ENCODE measurements at places on chromosomes 5 and 9.
A peak's percentile ranks its signal among the peaks of the same experiment; 100 is the strongest.

- no peak for DNase-seq
Measured at GRCh38 chr5:177458912-177459350, 12.3 kb downstream of the PRR7 start.

- DNase-seq: no peak
Measured at GRCh38 chr5:141880961-141881801, 3.0 kb upstream of the PCDH1 start.

DNA sequence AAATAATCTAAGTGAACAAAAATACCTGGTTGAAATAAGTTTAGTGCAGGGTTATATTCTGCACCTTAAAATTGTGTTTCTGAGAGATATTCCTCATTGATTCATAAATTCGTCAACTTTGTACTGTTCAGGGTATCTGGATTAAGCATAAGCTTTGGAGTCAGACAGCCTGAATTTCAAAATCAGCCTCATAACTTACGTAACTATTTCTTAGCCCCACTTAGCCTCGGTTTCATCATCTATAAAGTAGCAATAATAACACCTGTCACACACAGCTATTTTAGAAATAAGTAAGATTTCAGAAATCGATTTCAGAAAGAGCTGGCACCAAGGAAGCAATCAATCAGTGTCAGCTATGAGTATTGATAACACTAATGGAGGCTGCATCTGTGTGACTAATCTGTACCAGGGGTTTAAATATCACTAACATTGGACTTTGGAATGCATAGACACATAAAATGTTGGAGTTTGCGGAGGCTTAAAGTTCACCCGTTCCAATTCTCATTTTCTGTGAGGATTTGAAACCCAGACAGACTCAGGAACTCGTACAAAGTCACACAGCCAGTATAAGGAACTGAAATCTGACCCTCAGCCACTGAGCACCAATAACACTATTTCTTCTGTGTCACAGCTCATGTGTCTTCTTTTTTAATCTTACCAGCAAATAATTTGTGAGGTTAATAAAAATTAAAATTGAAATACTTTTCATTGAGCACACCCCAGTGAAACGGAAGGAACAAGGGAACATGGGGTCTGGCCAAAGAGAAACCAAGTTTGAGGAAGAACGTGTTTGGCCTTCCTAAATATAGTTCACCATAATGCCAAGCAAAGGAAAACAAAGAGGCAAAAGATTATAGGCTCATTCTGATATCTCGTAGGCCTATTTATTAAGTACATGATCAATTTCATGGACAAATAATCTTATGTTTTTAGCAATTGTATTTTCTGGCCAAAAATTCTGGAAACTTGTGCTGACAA, 194.4 kb upstream of the PTGER4 start:
- DNase-seq: no peak

GRCh38 chr5:14685757-14686156, 21.2 kb downstream of the OTULIN start:
- no peak for DNase-seq

- no peak for DNase-seq
Measured at GRCh38 chr9:4600368-4600767, 61.7 kb upstream of the PLPP6 start.

- no peak for DNase-seq
Measured at GRCh38 chr5:162786234-162786633, 651.2 kb upstream of the CCNG1 start.

DNA sequence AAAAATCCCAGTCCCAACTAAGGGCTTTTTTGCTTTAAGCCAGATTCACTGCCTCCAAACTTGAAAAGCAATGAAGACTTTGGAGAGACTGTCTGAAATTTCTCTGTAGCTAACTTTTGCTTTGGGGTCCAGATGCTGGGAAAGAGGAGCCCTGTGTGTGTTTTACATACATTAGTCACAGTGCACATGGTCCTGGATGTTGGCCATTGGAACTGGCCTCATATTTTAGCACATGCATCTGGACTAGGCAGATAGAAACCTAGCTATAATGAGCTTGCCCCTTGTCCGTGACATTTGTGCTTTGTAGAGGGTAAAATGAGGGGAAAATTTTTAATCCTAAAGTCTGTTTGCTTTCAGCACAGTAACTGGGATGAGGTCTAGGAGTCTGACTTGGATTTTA, 421.7 kb downstream of the CDK5RAP2 start:
- no peak for DNase-seq

DNA sequence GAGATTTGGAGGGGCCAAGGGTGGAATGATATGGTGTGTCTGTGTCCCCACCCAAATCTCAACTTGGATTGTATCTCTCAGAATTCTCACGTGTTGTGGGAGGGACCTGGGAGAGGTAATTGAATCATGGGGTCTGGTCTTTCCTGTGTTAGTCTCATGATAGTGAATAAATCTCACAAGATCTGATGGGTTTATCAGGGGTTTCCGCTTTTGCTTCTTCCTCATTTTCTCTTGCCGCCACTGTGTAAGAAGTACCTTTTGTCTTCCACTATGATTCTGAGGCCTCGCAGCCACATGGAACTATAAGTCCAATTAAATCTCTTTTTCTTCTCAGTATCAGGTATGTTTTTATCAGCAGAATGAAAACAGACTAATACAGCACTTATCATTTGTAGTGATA, 29.5 kb upstream of the SPIN1 start:
- no peak for DNase-seq

GRCh38 chr5:95217351-95217750, 67.5 kb downstream of the MCTP1 start:
- no peak for DNase-seq

GRCh38 chr9:110192531-110193261, 15.3 kb downstream of the C9orf152 start:
- no peak for DNase-seq

DNA sequence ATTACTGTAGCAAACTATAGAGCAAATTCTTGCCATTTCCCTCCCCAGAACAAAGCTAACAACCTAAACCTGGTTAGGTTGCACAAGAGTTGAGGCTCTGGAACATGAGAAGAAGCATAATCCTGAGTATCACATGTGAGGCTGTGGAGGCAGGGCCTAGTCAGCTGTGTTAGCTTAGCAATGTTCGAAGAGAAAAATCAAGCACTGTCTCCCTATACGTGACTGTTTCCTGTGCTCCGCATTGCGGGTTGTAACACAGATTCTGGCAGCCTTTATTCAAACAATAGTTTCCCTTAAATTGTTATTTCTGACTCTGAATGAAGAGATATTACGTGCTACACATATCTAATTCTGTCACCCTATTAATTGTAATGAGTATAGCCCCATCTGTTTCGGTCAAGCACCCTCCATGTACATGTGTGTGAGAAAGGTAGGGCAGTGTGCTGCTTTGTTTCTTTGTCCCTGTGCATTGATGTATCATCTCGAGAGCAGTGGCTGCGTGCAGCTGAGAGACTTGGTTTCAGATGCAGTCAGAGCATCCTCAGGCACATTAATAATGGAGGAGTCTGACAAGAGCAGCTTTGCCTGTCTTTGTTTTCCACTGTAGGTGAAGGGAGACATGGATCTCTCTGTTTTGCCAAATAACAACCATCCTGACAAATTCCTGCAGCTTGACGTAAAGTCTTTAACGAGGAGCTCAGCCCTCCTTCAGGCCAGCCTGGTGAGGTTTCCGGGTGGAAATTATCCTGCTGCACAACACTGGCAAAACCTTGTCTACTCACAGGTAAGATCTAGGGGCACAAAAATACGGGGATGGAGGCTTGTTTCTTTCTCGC, at the start of gene MINAR2:
Gene MINAR2 (plus strand): TSS at position 523 of the 836 bp plus-strand sequence. CDS start 97 bp downstream, at position 620.
- DNase-seq: no peak

DNA sequence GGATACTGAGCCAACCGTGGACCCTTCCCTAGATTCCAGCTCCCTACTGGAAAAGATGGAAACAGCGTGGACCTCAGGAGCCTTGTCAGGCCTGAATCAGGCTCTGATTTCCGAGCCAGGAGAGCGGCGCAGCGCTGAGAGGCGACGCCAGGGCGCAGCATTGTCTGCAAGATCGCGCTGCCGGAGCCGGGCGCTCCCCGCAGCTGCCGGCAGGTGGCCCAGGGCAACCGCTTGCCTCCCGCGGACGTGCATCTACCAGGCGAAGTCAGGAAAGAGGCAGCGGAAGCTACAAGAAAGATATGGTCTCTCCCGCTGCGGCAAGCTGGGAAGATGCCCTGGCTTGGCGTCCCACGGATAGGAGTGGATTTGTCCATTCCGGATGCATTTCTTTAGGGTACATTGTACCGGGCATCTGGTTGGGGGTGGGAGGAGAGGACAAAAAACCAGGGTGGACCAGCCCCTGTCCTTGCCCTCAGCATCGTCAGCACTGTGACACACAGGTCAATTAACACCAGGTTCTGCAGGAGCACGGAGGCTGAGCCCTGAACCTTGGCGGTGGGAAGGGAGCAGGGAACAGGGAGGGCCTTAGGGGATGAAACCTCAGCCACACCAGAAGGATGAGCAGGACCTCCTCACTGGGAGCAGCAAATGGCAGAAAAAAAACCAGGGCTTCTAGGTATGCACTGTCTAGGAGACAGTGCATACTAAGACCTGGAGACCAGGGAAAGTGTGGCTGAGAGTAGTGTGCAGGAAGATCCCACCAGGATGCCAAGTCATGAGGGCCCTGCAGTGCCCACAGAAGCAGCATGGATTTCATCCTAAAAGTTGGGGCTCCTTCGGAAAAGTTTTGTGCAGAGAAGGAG, 55.9 kb downstream of the SFXN1 start:
- DNase-seq: peak; percentile 95

- no peak for DNase-seq
Measured at GRCh38 chr5:4659851-4660250, 480.3 kb upstream of the ADAMTS16 start.

GRCh38 chr5:170306381-170306831, 8.8 kb upstream of the LCP2 start:
- DNase-seq: no peak

- peak; percentile 53 for DNase-seq
Measured at GRCh38 chr9:93082841-93083411, 13.1 kb upstream of the CARD19 start.
